ENCODE measurements at places on chromosomes 12 and 14. TPM values are rescaled to one million over a fixed set of nuclear protein-coding genes. Genes with fewer than 3 reads are reported as not detected.

GRCh38 chr12:40464121-40464520 is 228.1 kb upstream of the CNTN1 start:
- no peak for DNase-seq

DNA sequence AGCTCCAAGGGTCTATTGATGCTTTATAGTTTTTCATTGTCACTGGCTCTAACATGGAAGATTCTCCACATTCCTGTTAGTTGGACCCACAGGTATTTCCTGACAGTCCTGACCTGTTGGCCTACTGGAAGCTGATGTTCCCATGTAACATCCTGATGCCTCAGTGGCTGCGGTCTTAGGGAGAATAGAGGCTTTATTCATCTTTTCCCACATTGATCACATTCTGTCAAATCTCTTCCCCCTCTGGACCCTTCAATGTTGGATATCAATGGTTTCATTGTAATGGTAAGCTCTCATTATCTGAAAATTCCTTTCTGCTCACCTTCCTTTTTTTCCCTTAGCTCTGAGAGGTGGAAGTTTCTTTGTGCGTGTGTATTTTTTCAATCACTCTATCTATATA is 280.9 kb upstream of the TBX3 start:
- no peak for DNase-seq

GRCh38 chr14:34496679-34497513 is 34.9 kb upstream of the SPTSSA start:
- peak; percentile 91 for DNase-seq

DENR gene
- 38.9 TPM for total RNA-seq

AKAP3 gene
- 5.0 TPM for total RNA-seq

NRXN3 gene
- 0.39 TPM for total RNA-seq

SPIC gene
- not detected for total RNA-seq
